Transverse colon (tissue), 4 donors: ENCODE measurements at places on chromosomes 2 and 18. TPM values are rescaled to one million over a fixed set of nuclear protein-coding genes. Genes with fewer than 3 reads are reported as not detected.

DNA sequence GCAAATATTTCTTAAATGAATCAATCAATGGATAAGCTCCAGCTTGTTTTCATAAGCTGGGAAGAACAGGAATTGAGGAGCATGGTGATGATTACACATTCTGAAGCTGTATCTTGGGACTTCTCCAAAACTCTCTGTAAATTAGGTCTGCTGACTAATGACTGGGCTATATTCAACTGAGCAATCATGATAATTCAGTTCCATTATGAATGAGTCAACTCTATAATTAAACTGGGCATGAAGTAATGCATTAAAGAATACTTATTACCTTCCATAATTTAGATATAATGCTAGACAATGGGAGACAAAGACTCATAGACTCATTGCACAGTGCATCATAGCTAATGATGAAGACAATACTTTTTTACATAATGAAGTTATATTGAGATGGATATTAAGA lies 207.4 kb downstream of the CBLN2 start:
- no peak for DNase-seq

DNA sequence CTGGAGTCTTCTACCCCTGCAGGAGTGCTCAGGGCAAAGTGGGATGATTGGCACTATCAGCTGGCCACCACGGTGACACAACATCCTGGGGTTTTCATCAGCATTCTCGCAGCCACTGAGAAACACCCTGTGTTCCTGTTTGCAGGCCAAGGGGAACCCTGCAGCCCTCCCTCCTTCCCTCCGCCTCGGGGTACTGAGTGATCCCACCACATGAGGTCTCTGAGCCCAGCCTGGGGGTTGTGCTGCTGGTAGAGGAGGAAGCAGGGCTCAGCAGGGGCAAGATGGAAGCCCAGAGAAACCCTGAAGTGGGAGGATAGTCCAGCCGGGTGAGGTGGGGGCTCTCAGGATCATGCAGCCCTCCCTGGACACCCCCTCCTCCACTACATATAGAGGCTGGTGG lies at the start of gene OXER1:
Gene OXER1 (minus strand): TSS at position 40 of the 400 bp plus-strand sequence. CDS start 73 bp downstream, outside the sequence.
- no peak for DNase-seq

DNA sequence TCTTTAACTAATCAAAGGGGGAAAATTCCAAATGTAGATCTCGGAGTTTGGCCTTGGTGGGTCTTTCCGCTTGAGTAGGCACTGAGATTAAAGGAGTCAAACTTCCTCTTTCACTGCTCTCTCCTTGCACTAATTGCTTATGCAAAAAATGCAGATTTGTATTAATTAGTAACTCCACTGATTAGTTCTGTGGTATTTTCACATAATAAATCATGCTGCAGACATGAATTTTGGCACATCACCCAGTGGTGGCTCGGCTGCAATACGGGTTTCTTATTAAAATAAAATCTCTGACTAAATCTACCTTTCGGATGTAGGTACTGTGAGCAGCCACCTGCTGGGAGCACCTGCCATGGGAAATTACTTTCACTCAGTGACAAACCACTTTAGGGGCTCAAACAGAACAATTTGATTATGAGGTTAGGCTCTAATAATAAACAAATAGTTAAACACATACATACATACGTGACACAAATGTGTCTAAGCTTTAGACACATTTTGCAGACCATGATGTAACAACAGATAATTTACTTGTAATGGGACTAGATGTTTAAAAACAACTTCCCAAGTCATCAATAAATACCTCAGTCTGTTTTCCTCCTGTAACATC lies 6.4 kb upstream of the NEUROD1 start:
- no peak for DNase-seq

The TCF7L1 gene
- total RNA-seq, result 1.4 TPM

DNA sequence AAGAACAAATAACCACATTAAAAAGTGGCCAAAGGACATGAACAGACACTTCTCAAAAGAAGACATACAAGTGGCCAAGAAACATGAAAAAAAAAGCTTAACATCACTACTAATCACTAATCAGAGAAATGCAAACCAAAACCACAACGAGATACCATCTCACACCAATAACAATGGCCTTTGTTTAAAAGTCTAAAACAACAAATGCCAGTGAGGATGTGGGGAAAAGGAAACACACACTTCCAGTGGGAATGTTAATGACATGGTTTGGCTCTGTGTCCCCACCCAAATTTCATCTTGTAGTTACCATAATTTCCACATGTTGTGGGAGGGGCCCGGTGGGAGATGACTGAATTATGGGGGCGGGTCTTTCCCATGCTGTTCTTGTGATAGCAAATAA lies 147.1 kb downstream of the GALNT1 start:
- no peak for DNase-seq

The RESP18 gene
- not detected for total RNA-seq

- DNase-seq, result peak; percentile 31
Observed at GRCh38 chr2:230877759-230878598, 13.2 kb downstream of the ITM2C start.

- DNase-seq, result peak; percentile 48
Observed at GRCh38 chr2:164917296-164917903, 37.9 kb downstream of the SLC38A11 start.

- DNase-seq, result no peak
Observed at GRCh38 chr2:25740810-25741381, 67.5 kb upstream of the DTNB start.

The EML6 gene
- 2.7 TPM for total RNA-seq

DNA sequence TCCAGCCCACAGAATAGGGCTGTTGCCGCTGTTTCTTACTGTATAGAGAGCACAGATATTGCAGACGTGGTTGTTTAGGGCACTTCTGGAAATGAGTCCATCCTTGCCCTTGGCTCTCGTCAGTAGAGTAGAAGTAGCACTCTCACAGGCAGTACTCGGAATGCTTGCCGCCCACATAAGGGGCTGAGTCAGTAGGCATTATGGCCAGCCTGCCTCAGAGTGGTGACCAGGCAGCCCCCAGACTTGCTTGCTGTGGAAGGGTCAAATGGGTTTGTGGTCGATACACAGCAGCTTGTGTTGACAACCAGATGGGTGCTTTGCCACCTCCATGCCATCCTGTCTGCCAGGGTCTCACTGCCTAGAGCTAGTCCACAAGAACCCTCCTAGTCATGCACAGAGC lies 38.7 kb downstream of the PLEKHB2 start:
- DNase-seq, result no peak

- DNase-seq, result no peak
Observed at GRCh38 chr18:58290116-58290695, 246.2 kb downstream of the NEDD4L start.

GRCh38 chr2:46828491-46829230 lies 86.9 kb downstream of the MCFD2 start:
- DNase-seq, result no peak

DNA sequence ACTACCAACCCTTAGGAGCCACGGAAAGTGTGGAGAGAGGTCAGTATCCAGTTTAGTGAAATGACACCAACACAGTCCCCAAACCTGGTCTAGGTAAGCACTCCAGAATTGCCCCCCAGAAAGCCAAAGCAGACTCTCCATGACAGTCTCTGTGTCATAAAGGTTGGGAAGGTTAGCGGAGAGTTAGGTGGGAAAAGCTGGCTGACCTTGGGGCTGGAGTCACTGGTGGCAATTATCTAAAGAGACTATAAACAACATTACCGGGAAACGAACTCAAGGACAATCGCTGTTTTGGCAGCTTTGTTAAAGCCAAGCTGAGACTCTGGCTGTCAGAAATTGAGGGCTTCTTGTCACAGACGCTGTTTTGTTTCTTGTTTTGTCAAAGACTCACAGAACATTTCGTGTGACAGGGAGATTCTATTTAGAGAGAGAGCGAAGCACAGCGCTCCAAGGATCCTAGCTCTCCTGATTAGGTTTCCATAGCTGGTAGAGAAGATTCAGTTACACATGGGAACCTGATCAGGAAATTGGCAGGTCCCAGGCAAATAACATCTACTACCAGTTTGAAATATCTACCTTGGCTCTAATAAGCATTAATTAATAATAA lies 111.3 kb downstream of the LNPK start:
- no peak for DNase-seq

GRCh38 chr18:33210575-33211189 lies 229.8 kb downstream of the CCDC178 start:
- no peak for DNase-seq

- DNase-seq, result no peak
Observed at GRCh38 chr2:43437363-43437762, 158.5 kb downstream of the THADA start.

DNA sequence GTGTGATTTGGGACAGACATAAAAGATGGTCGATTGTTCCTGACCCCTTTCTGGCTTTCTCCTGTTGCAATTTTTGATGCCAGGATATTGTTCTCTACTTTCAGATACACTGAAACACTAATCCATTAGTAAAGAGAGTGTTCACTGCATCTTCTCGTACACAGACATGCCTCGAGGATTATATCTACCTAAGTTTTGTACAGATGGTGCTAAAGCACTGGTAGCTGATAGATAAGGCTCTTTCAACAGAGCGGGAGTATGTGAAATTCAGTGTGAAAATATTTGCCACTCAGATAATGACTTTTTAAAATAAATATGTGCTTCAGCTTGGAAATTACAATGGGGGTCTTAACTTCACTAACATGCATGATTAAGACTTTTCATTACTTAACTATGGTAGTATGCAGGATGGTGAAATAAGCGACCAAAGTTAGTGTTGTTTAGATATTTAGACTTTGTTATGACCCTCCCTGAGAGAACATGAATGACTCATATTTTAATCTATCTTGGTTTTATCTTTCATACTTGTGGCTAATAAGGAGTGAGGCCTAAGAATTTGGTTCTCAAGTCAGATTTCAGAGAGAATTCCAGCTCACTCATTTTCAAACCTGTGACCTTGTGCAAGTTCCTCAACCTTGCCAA lies 474.9 kb downstream of the NRXN1 start:
- no peak for DNase-seq

GRCh38 chr18:36672437-36673344 lies 156.1 kb downstream of the TPGS2 start:
- DNase-seq, result peak; percentile 28

DNA sequence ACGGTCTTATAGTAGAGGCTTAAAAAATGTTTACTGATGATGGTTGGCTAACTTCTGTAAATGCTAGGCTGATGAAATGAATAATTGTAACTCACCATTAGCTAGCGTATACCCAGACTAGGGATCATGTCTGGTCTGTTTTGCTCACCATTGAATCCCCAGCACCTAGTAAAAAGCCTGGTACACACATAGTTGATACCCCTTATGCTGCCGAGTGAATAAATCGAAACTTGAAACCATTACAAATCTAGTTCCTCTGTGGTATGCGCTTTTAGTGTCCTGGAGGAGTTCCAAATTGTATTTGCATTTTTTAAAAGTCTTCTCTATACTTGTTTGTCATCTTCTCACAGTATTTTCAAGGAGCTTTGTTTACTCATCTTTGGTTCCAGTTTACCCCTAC lies 1.3 kb downstream of the TAF1B start:
- DNase-seq, result no peak

- DNase-seq, result peak; percentile 21
Observed at GRCh38 chr2:158205215-158205614, 103.5 kb downstream of the UPP2 start.

The ABCB11 gene
- 11.2 TPM for total RNA-seq

GRCh38 chr2:217743407-217743806 lies 259.4 kb downstream of the TNS1 start:
- DNase-seq, result no peak

GRCh38 chr2:147081831-147082230 lies 763.0 kb upstream of the ACVR2A start:
- DNase-seq, result no peak

DNA sequence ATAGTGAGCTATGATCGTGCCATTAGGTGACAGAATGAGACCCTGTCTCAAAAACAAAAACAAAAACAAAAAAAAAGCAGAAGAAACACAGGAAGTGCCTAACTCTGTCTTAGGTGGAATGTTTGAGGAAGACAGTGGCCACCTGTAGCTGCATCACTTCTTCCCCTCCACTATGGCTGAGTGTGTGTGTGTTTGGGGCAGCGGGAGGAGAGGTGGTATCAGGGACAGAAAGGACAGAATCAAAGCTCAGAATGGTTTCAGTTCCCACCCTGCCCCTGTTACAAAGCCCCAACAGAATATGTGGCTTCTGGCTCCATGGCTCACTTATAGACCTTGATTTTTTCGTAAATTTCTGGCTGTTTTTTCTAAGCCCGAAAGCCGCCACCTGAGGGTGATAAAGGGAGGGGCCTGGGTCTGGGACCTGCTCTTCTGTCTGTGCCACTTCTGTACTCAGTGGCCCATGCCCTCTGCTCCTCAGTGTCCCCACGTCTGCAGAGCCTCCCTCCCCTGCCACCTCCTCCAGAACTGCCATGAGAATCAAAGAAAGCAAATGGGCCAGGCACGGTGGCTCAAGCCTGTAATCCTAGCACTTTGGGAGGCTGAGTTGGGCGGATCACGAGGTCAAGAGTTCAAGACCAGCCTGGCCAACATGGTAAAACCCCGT lies 27.4 kb downstream of the SERTAD2 start:
- DNase-seq, result no peak

- peak; percentile 51 for DNase-seq
Observed at GRCh38 chr18:49663899-49664890, 102.3 kb downstream of the LIPG start.

The RGPD4 gene
- not detected for total RNA-seq

GRCh38 chr2:2827761-2828221 lies 496.7 kb upstream of the MYT1L start:
- no peak for DNase-seq

The SPP2 gene
- not detected for total RNA-seq

DNA sequence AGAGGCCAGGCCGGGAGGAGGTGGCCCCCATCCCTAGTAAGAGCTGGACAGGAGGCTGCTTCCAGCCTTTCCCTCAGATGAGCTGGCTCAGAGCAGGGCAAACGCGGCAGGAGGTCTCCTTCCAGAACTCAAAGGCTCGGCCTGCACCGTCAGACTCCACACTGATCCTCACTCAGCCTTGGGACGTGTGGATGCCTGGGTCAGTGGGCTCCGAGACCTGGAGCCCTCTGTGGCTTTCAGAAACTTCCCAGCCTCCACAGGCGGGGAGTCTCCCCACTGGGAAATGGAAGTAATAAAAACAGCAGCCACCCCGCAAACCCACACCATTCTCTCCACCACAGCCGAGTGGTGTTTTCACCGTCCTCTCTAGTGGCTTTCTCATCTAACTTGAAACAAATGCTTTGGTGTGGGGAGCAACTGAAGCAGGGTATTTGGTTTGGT lies 54.3 kb downstream of the INPP5D start:
- DNase-seq, result no peak

The UGT1A5 gene
- 18.3 TPM for total RNA-seq

GRCh38 chr18:77197073-77197472 lies 52.6 kb upstream of the GALR1 start:
- no peak for DNase-seq

GRCh38 chr2:191051177-191051576 lies 37.2 kb upstream of the STAT1 start:
- DNase-seq, result no peak

DNA sequence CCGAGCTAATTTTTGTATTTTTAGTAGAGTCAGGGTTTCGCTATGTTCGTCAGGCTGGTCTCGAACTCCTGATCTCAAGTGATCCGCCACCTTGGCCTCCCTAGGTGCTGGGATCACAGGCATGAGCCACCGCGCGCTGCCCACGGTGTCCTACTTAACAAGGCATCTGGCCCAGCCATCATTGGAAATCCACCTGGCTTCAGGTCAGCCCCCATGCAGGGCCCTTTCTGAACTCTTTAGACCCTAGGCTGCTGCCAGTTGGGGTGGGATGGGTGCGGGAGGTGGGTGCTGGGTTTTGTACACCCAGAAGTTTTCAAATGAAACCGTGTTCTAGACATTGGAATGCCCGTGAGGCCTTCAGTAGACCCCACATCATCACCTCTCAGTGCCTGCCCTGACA lies 26.6 kb upstream of the NT5DC4 start:
- no peak for DNase-seq
